ENCODE measurements at places on chromosomes 7 and 10.

DNA sequence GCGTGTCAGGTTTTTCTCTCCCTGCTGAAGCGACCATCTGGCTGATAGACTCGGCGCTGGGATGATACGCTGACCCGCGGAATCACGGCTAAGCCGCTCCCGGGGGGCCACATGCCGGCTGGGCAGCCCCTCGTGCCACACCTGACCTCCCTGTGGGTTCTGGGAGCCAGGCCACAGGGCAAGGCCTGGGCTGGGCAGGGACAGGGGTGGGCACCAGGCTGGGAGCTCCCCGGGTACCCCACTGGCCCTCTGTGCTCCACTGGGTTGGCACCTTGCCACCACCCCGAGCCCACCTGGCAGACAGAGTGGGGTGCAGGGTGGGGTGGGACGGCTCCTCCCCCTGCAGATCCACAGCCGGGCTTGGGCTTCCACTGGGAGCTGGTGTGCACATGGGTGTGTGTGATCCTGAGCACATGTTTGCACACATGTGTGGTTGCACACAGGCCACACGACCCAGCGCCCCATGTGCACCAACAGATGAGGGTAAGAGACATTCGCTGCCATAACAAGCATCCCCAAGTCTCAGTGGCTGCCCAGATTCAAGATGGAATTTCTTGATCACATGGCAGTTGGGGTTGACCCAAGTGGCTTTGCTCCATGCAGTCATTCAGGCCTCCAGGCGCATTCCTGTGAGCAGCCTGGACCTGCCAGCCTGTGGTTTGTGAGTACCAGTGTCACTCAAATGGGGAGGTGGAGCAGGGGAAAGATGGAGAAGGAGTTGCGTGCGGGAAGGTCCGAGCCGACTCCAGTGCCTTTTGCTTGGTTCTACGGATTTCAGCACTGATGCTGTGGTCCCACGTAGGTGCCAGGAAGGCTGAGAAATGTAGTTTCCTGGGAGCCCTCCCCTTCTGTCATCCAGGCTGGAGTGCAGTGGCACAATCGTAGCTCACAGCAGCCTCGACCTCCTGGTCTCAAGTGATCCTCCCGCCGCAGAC is 79.7 kb downstream of the UNCX start:
- no peak for DNase-seq

GRCh38 chr10:102791754-102792395 is 45.3 kb downstream of the CYP17A1 start:
- DNase-seq = no peak

GRCh38 chr7:132095111-132095765 is 481.0 kb downstream of the PLXNA4 start:
- DNase-seq = no peak

DNA sequence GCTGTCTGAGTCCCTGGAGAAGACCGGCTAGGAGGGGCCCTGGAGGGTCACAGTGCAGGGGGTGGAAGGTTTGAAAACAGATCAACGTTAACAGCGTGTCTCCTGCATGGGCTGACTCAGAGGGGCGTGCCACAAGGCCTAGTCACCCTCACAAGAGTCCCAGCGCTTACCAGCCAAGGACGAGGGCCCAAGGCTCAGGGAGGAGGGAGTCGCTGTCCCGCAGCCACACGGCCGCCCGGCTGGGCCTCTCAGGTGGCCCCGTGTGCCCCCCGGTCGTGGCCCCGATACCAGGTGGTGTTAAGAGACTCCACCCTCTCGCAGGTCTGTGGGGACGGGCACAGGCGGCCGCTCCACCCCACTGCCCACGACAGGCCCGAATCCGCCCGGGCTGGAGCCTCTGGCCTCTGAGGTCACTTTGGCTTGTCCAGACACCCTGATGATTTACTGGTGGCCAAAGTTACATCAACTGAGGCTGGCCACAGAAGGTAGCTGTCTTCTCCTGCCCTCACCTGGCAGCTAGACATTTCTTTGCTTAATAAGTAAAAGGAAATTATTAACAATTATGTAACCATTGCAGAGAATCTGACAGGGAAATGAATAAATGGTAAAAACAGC is 34.0 kb downstream of the FAM20C start:
- DNase-seq = no peak

DNA sequence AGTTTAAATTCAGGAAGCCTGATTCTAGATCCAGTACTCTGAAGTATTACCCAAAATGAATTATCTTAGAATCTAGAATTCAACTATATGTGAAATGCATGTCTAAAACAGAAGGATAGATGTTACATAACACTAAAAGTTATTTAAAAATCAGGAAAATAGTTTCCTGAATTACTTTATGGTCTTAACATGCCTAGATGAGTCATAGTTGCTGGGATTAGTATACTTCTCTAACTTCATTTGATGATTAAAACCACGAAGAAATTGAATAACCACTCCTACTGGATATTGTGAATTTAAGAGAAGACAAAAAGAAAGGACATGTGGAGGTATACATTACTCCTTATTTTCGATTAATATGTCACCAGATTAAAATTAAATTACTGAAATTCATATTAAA is 65.5 kb downstream of the ATAD1 start:
- DNase-seq = no peak

- DNase-seq = no peak
These were observed 11.5 kb downstream of the C10orf71 start for GRCh38 chr10:49310460-49310859.

GRCh38 chr7:32250471-32251260 is 180.5 kb upstream of the PDE1C start:
- no peak for DNase-seq

DNA sequence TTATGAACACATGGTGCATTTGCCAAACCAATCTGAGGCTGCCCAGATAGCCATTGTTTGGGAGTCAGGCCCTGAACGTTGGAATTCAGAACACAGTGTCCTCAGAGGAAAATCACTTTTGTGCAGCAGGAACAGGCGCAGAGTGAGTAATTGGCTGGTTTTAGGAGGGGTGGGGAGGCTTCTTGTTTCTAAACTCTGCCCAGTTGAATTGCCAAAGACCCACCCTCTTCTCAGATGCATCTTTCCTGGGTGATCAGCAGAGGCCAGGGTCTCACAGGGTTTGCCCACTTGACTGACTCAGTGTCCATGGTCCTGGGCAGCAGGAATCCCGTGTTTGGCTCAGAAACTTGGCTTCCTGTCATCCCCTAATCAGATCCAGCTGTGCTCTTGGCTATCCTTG is 24.3 kb downstream of the PRLHR start:
- no peak for DNase-seq

- no peak for DNase-seq
These were observed 564.4 kb downstream of the PARD3 start for GRCh38 chr10:34250722-34251121.

DNA sequence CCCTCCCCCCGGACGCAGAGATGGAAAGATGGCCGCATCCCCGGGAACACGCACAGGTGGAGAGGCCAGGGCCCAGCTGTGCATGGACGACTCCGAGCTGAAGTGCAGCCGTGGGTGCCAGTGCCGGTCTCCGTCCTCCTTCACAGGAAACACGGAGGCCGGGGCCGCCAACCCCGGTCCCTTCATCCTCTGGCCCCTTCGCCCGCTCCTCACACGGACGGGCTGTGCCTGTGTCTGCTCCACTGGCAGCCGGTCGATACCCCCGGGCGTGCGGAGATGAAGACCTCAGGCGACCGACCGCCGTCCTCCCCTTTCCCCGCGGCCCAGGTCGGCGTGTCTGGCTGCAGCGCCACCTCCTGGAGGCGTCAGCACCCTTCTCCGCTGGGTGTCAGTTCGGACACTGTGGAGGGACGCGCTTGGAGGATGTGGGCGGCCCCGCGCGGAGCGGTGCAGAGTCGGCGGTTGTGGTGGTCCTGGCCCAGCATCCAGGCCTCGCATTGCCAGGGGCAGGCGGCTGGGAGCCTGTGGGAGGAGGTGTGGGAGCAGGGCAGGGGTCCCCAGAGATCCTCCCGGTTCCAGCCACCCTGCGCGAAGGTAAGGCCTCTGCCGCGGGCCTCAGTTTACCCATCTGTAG is 9.9 kb downstream of the ZNF511 start:
- no peak for DNase-seq

GRCh38 chr10:97464226-97464625 is 18.3 kb downstream of the ZDHHC16 start:
- DNase-seq = no peak

- DNase-seq = no peak
These were observed 41.9 kb upstream of the TNKS2 start for GRCh38 chr10:91756286-91756685.

GRCh38 chr7:142868188-142868985 is 13.5 kb downstream of the EPHB6 start:
- no peak for DNase-seq

- DNase-seq = no peak
These were observed 141.2 kb downstream of the COBL start for GRCh38 chr7:51175316-51175991.

DNA sequence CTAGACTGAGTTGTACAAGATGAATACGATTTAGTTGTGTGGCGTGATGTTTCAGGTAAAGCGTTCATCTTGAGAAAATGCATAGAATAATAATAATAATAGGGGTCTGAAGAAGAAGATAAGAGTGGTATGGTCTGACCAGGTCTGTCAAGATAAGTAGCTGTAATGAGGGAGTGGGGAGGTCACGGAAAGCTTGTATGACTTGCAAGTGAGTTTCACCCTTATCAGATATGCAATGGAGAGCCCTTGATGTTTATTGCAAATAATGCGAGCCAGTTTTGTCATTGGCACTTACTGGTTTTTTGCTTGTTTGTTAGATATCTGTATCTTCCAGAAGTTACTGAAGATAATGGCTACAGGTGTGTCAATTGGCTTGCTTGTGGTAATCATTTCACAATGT is 611.5 kb downstream of the CNTNAP2 start:
- DNase-seq = no peak

- DNase-seq = no peak
These were observed 48.4 kb upstream of the MGMT start for GRCh38 chr10:129418496-129419225.

- DNase-seq = peak; percentile 59
These were observed 149.9 kb downstream of the CPED1 start for GRCh38 chr7:121138262-121138933.

GRCh38 chr10:101441541-101442455 is 87.8 kb downstream of the BTRC start:
- peak; percentile 18 for DNase-seq

DNA sequence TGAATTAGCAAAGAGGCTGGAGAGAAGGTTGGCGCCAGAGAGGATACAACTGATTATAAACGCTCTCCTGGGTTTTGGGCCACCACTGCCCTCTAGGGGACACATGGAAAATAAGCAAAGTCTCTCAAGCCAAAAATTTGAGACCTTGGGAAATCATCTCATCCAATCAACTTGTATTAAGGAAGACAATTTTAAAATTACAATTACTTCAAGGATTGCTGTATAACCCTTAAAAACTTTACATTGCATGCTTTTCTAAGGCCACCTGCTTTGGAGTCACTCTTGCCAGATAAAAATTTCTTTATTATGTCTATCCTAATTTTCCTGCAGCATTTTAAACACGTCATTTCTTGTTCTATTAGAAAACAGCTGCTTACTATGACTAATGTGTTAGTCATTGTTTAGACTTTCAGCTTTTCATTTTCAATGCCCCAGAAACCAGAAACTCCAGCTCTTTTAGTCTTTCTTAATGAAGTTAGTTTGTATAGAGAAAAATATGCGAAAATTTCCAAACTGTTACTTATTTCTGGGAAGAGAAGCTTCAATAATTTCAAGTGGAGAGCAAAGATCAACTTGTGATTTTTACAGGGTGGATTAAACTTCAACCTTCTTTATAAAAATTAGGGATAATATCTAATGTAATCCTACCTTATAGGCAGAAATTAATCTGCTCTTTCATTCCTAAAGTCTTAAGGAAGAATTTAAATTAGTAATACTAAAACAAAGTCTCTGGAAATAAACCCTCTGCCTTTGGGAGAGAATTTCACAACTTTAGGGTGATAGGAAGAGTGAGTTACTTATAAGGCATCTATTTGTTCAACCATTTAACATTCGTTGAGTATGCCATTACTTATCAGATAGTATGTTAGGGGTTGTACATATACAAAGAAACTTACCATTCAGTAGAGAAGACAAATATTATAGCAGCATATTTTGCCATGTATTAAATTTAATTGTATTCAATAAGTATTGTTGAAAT is 20.6 kb upstream of the RHOBTB1 start:
- DNase-seq = peak; percentile 13

DNA sequence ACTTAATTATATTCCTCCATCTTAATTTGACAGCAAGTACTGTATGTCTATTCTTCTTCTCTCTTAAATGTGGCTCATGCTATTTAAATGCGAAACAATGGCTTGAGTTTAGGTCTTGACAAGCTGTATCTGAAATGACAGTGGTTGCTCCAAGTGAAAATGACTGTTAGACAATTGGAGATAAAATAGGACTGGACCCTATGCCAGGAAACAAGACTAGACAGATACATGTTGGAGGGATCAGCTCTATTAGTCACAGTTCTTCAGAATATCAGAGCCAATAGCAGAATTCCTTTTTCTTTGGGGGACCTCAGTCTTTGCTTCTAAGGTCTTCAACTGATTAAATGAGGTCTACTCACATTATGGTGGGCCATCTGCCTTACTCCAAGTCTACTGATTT is 25.8 kb downstream of the KIAA1217 start:
- DNase-seq = no peak

- no peak for DNase-seq
These were observed 1.0 kb downstream of the URGCP start for GRCh38 chr7:43905209-43905946.

DNA sequence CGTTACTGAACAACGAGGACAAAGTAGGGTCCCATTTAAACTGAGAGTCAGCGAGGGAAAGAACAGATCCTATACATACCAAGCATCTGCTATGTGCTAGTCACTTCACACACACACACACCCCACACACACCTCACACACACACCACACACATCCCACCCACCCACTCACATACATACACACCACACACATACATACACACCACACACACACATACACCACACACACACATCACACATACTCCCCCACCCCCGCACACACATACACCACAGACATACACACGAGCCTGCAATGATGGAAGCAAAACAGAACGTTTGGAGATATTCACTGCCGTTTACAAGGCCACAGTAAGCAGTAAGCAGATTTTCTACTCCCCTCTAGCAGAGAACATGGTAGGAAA is 607 bp upstream of the GRB10 start:
- DNase-seq = no peak

DNA sequence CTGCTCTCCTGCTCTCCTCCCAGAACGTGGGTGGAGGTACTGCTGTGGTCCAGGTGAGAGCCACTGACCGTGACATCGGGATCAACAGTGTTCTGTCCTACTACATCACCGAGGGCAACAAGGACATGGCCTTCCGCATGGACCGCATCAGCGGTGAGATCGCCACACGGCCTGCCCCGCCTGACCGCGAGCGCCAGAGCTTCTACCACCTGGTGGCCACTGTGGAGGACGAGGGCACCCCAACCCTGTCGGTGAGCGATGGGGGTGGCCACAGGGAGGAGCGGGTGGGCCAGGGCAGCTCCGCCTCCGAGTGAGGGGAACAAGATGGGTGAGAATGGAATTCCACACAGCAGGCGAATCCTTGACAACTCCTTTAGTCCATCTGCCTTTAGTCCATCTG is 22.1 kb upstream of the C10orf105 start:
- no peak for DNase-seq
